ENCODE measurements at places on chromosomes 4 and X. TPM values are rescaled to one million over a fixed set of nuclear protein-coding genes. Genes with fewer than 3 reads are reported as not detected.

The LRP2BP gene
- total RNA-seq, result 4.1 TPM

The LEF1 gene
- total RNA-seq, result 3.4 TPM

The MAD2L1 gene
- 11.9 TPM for total RNA-seq

The TEX13C gene
- total RNA-seq, result not detected

The NSG1 gene
- 0.75 TPM for total RNA-seq

The FOXR2 gene
- not detected for total RNA-seq

The SSX3 gene
- total RNA-seq, result not detected

The COX7B2 gene
- not detected for total RNA-seq

The IL2RG gene
- 0.98 TPM for total RNA-seq

The GAGE12F gene
- total RNA-seq, result not detected

The MID2 gene
- total RNA-seq, result 11.3 TPM

The GRIA3 gene
- 2.2 TPM for total RNA-seq

The PHEX gene
- 4.9 TPM for total RNA-seq

The PABPC1L2A gene
- not detected for total RNA-seq

The SH3D19 gene
- total RNA-seq, result 29.3 TPM

The CSAG2 gene
- total RNA-seq, result not detected

The FGFRL1 gene
- 97.6 TPM for total RNA-seq

The UGT2A1 gene
- total RNA-seq, result 0.31 TPM

The SGCB gene
- 79.7 TPM for total RNA-seq

The RTL9 gene
- total RNA-seq, result 0.80 TPM

All from muscle of leg (tissue), 16 donors.